Activated T-helper 9 cell treated with anti-CD3 and anti-CD28 coated beads, Interleukin-2, amount 50 U/mL, for 16 hours (primary cell): ENCODE measurements at places on chromosomes 5 and 9.

GRCh38 chr9:121098567-121099198 is 23.9 kb downstream of the CNTRL start:
- DNase-seq: no peak

GRCh38 chr9:16598316-16598715 is 272.2 kb downstream of the BNC2 start:
- no peak for DNase-seq

DNA sequence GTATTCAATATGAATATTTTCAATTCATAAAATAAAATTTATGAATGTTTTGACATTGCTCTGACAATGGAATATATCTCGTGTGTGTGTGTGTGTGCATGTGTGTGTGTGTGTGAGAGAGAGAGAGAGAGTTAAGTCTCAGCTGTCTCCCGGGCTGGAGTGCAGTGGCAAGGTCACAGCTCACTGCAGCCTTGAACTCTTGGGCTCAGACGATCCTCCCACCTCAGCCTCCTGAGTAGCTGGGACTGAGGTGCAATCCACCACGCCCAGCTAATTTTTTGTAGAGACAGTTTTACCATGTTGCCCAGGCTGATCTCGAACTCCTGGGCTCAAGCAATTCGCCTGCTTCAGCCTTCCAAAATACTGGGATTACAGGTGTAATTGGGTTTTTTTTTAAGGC is 16.1 kb downstream of the G3BP1 start:
- DNase-seq: no peak

GRCh38 chr5:104652271-104652861 is 1089.8 kb upstream of the NUDT12 start:
- no peak for DNase-seq

DNA sequence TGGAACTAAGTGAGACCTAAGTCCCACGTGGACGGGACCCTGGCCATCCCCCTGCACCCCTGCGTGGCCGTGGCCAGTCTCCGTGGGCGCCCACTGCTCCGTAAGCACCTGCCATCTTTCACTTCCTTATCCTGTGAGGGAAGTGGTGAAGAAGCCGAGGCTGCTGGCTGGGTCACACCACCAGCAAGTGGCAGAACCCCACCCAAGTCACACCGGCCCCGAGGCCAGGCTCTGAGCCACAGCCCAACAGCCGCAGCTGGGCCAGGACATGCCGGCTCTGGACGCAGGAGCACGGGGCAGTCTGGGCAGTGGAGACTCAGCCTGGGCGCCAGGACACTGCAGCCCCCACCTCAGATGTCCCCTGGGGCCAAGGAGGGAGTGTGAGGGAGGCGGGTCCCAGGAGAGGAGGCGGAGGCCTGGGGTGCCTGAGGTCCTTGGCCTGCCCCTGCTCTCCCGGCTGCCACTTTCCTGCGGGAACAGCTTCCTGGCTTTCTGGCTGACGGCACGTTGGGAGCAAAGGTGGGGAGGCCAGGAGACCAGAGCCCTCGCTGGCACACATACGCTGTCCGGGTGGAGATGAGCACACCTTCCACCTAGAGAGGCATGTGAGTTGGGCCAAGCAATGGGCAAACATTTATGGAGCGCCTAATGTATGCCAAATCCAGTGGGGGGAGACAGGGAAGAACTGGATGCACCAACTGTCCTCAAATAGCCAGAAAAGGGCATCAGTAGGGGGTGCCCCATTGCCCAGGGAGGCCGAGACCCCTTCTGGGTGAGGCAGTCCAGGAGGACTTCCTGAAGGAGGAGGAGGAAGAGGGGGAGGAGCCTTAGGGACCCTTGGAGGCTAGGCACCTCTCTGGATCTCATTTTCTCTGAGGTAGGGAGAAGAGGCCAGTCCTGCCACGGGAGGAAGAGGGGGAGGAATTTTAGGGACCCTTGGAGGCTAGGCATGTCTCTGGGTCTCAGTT is 43.9 kb upstream of the EGFL7 start:
- DNase-seq: no peak

- DNase-seq: no peak
Measured at GRCh38 chr9:98942906-98943681, 613 bp upstream of the COL15A1 start.

- no peak for DNase-seq
Measured at GRCh38 chr9:91682806-91683205, 259.2 kb upstream of the NFIL3 start.

DNA sequence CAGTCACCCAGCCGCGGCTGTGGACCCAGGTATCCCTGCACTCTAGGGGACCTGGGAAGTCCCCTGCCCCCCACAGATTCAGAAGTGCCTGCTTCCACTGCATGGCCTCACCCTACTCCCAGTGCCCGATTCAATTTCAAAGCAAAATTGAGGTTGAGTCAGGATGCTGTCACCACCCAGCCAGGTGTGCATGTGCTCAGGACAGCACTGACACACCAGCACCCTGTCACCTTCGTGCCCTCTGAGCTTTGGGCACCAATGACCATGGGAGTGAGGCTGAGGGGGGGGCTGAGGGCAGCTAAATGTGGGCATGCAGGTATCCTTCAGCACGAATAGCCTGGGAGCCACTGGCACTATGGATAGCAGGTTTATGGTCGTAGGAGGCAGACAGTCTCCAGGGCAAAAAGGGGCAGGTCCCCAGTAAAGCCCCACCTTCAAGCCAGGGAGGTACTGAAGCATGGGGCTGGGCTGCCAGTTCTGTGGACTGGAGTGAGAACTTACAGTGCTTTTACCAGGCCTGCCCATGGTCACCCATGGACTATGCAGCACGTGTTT is 1151.6 kb upstream of the CDH6 start:
- DNase-seq: no peak

DNA sequence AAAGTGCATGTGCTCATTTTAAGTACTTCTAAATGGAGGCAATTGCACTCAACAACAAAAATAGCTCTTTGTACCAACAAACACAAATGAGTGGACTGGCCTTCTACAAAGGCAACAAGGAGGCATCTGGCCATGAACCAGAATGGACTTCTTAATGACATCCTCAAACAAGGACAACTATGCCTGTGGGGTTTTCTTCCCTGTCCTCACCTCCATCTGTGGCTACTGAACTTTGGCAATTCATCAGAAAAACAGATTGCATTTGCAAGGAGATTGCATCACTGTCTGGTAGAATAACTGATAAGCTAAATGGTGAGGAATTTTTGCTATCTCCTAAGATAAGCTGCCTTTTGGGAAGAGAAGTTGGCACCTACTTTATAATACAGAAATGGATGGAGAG is 447.3 kb upstream of the CCNG1 start:
- no peak for DNase-seq

GRCh38 chr5:141856037-141856790 is 22.0 kb downstream of the PCDH1 start:
- no peak for DNase-seq

DNA sequence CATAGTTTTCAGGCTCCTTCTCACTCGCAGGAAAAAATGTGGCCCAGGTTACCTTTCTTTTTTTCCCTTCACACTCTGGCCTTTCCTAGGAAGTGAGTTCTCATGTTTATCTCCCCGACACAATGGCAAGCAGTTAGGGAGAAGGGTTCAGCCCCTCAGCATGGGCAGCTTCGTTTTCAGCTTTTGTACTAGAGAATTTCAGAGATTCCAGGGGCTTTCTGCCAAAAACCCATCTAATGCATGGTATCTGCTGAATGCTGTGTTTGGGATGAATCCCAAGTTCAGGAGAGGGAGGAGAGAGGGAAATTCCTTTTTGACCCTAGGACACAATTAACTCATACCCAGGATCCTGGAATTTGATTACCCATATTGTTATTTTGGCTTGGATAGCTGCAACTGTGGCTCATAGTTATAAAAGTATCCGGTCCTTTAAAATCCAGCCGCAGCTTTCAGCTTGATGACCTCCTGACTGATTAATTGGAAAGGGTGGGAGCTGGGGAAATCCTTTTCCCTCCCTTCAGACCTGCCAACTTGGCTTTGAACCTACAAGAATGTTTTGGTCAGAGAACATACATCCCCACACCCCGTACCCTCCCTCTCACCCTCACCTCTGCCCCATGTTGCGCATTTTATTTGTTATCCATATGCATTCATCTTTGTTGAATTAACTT is 78.4 kb downstream of the TMEM252 start:
- DNase-seq: no peak

- DNase-seq: no peak
Measured at GRCh38 chr9:22446589-22446949, at the start of gene DMRTA1. Gene DMRTA1, plus strand, starts transcription at chr9:22446824. Its CDS starts 242 bp downstream, at chr9:22447066.

DNA sequence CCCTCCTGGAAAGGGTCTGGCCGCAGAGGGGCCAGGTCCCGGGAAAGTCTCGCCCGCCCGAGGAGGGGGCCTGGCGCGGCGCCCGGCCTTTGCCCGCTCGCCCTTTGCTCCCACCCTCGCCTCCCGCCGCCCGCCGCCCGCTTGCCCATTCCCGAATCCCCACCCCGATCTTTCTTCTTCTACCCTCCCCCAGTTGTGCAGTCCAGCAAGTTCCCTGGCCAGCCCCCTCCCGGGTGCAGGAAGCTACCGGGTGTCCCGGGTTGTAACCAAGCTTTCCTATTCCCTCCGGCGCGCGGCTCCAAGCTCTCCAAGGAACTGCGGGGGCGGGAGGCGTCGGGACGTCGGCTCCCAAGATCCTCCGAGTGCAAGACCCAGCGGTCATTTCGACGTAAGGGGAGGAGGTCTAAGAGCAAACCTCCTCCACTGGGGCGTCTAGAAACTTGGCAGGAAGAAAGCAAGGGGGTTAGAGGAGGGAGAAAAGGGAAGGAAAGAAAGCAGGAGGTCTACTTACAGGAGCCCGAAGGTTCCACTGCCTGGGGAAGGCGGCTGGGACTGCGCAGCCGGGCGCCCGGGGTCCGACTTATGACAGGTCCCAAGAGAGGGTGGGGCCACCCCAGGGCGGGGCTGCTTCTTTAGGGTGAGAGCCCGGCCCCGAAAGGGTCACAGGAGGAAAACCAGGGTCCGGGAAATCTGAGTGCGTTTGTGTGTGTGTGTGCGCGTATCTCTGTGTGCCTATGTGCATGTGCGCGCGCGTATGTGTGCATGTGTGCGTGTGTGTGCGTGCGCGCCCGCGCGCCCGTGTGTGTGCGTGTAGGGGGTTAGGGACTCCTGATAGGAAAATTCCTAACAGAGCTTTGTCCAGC is at the start of gene PTGR1:
TSS of gene PTGR1 (minus strand) at position 556 of the 863 bp plus-strand sequence. CDS start 2,225 bp downstream, outside the sequence.
- DNase-seq: no peak

GRCh38 chr5:129114539-129115193 is 20.1 kb downstream of the ISOC1 start:
- no peak for DNase-seq

GRCh38 chr9:136799854-136800657 is 3.9 kb downstream of the CCDC183 start:
- DNase-seq: peak; percentile 90

DNA sequence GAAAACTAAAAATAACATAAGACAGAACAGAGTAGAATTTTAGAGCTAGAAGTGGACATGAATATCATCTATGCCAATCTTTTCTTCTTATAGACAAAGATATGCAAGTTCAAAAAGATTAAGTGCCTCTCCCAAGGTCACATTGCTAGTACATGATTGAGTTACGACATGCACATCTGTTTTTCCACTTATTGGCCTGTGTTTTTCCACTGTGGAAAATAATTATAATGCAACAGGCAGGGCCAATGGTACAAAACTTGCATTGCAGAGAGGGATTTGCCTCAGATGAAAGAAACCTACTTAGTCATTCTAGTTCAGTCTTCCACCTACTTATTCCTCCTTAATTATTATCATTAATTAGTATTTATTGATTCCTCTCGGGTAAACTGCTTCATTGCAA is 407.8 kb upstream of the SGCD start:
- no peak for DNase-seq

DNA sequence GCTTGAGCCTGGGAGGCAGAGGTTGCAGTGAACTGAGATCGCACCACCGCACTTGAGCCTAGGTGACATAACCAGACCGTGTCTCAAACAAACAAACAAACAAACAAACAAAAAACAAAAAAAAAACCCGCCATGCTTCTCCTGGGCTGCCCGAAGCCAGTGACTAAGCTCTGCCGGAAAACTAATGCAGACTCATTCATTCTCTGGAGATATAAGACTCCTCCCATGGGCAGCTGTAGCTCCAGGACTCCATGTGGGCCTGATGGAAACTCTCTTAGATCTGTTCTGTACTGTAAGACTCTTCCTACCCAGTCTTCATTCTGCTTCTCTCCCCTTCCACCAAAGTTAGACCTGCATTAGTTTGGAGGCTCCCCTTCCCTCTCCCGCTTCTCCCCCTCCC is 11.1 kb downstream of the GLDC start:
- DNase-seq: no peak

- no peak for DNase-seq
Measured at GRCh38 chr5:58795327-58795726, 212.5 kb downstream of the RAB3C start.

DNA sequence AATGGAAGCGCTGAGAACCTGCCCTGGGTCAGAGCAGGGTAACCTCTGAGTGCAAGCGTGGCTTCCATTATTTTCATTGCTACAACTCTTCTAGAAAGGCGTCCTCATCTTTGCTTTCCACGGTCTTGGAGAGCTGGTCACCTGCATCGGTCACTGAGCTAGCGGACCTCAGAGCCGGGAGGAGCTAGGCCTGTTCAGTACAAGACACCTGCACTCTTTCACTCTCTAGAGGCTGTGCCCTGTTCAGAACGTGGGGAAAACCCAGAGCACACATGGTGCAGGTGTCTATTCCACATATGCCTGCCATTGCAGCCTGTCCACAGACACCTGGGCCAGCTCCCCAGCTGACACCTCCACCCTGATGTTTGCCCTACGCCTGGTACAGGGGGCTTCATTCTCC is 147.8 kb upstream of the IRX2 start:
- DNase-seq: no peak
